ENCODE measurements at places on chromosomes 3 and 15.

- no peaks in the 10 kb centered on the region for H3K27me3 ChIP-seq
- H3K36me3 ChIP-seq = no peaks in the 10 kb centered on the region
- DNase-seq = no peak
Observed at GRCh38 chr3:143089965-143090364, 29.6 kb upstream of the CHST2 start.

DNA sequence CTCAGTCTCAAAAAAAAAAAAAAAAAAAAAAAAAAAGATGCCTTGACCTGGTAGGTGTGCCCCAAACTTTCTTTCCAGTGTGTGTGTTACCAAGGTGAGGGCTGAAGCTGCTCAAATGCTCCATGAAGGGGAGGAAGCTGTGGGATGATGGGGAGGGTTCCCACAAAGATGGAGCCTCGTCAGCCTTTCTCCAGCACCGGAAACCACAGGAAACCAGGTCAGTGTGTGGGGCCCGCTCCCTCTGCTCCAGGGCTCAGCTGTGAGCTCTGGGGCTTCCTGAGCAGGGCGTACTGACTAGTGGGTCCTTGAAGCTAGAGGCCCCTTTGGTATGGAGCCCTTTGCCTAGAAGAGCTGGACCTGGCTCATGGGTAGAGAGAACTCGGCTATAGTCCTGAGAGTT is 681 bp upstream of the IL17RE start:
- no peak overlapping the region for H3K27ac ChIP-seq
- H3K4me1 ChIP-seq = peaks cover 12% of the 10 kb centered on the region
- no peak overlapping the region for H3K4me3 ChIP-seq
- no peak for DNase-seq
- H3K27me3 ChIP-seq = no peaks in the 10 kb centered on the region
- no peaks in the 10 kb centered on the region for H3K36me3 ChIP-seq

GRCh38 chr3:119331661-119332060 is 37.5 kb downstream of the ARHGAP31 start:
- H3K4me1 ChIP-seq = peaks cover 10% of the 10 kb centered on the region
- H3K36me3 ChIP-seq = 0 out of 2 replicates have a peak, but pooled peaks cover 2% of the 10 kb centered on the region
- H3K27ac ChIP-seq = no peak overlapping the region
- peak; percentile 79 for DNase-seq

GRCh38 chr3:55750525-55750924 is 263.4 kb upstream of the WNT5A start:
- H3K4me1 ChIP-seq = peaks cover 11% of the 10 kb centered on the region
- H3K27ac ChIP-seq = peak overlapping the region; percentile 21
- peaks cover 21% of the 10 kb centered on the region for H3K27me3 ChIP-seq
- peak; percentile 89 for DNase-seq

- no peak for DNase-seq
- H3K36me3 ChIP-seq = no peaks in the 10 kb centered on the region
- 0 out of 2 replicates have a peak, but pooled peaks cover 5% of the 10 kb centered on the region for H3K27me3 ChIP-seq
- H3K4me1 ChIP-seq = peaks cover 8% of the 10 kb centered on the region
- H3K4me3 ChIP-seq = no peak overlapping the region
Observed at GRCh38 chr15:33284336-33284735, 26.4 kb upstream of the RYR3 start.

- no peak overlapping the region for H3K27ac ChIP-seq
- H3K36me3 ChIP-seq = no peaks in the 10 kb centered on the region
- H3K4me1 ChIP-seq = peaks cover 6% of the 10 kb centered on the region
Observed at GRCh38 chr3:117417411-117417810, 707.8 kb downstream of the TUSC7 start.

DNA sequence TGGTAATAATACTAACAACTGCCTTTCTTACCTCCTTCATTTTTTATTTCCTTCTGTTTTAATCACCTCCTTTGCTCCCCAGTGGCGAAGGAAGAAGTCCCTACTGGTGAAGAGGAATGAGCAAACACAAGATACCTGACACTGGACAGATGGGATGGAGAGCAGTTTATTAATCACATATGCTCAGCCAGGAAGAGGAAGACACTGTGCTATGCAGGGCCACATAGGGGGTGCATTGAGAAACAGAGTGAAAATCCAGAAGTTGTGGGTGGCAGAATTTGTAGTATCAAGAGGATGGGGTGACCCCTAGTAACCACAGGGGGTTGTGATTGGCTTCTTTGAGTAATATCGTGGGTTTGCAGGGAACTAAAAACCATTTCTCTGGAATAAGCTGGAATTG is 1041.9 kb downstream of the OTOL1 start:
- H3K36me3 ChIP-seq = no peaks in the 10 kb centered on the region
- no peaks in the 10 kb centered on the region for H3K27me3 ChIP-seq
- peaks cover 6% of the 10 kb centered on the region for H3K4me1 ChIP-seq

GRCh38 chr3:88616413-88616812 is 466.7 kb downstream of the C3orf38 start:
- no peak overlapping the region for H3K4me3 ChIP-seq
- no peaks in the 10 kb centered on the region for H3K36me3 ChIP-seq
- no peaks in the 10 kb centered on the region for H3K4me1 ChIP-seq
- H3K27ac ChIP-seq = no peak overlapping the region
- no peak for DNase-seq

GRCh38 chr3:80097674-80098073 is 329.9 kb upstream of the ROBO1 start:
- no peaks in the 10 kb centered on the region for H3K4me1 ChIP-seq
- no peaks in the 10 kb centered on the region for H3K36me3 ChIP-seq
- no peak overlapping the region for H3K4me3 ChIP-seq
- no peak overlapping the region for H3K27ac ChIP-seq
- no peaks in the 10 kb centered on the region for H3K27me3 ChIP-seq
- peak; percentile 0 for DNase-seq

DNA sequence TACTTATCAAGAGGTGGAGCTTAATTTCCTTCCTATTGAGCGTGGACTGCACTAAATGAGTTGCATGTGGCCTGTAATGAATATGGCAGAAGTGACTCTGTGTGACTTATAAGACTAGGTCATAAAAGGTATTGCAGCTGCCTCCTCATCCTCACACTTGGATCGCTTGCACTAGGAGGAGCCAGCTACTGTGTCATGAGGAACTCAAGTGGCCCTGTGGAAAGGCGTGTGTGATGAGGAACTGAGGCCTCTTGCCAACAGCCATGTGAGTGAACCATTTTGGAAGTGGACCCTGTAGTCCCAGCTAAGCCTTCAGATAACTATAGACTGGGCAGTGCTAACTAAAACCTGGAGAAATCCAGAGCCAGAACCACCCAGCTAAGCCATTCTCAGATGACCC is 7.1 kb upstream of the SLC30A4 start:
- no peaks in the 10 kb centered on the region for H3K4me1 ChIP-seq
- no peak overlapping the region for H3K4me3 ChIP-seq
- H3K27me3 ChIP-seq = peaks cover 3% of the 10 kb centered on the region
- H3K36me3 ChIP-seq = no peaks in the 10 kb centered on the region
- H3K27ac ChIP-seq = no peak overlapping the region
- no peak for DNase-seq

- H3K4me1 ChIP-seq = no peaks in the 10 kb centered on the region
- no peak for DNase-seq
- no peaks in the 10 kb centered on the region for H3K27me3 ChIP-seq
- no peaks in the 10 kb centered on the region for H3K36me3 ChIP-seq
- H3K4me3 ChIP-seq = no peak overlapping the region
Observed at GRCh38 chr3:96101006-96101560, 713.3 kb upstream of the EPHA6 start.
